ENCODE measurements at places on chromosomes 4 and X. TPM values are rescaled to one million over a fixed set of nuclear protein-coding genes. Genes with fewer than 3 reads are reported as not detected.

- no peak overlapping the region for H3K27ac ChIP-seq
- H3K36me3 ChIP-seq, result no peaks in the 10 kb centered on the region
- H3K4me3 ChIP-seq, result no peak overlapping the region
- H3K27me3 ChIP-seq, result no peaks in the 10 kb centered on the region
Measured at GRCh38 chr4:124028182-124028581, 631.6 kb downstream of the SPRY1 start.

- H3K36me3 ChIP-seq, result peaks cover 4% of the 10 kb centered on the region
- no peaks in the 10 kb centered on the region for H3K4me1 ChIP-seq
- no peaks in the 10 kb centered on the region for H3K27me3 ChIP-seq
- no peak overlapping the region for H3K27ac ChIP-seq
- no peak overlapping the region for H3K4me3 ChIP-seq
Measured at GRCh38 chr4:182338063-182338462, 94.9 kb downstream of the TENM3 start.

GRCh38 chr4:118367361-118367760 is 14.6 kb upstream of the PRSS12 start:
- DNase-seq, result no peak
- H3K4me3 ChIP-seq, result no peak overlapping the region
- H3K36me3 ChIP-seq, result no peaks in the 10 kb centered on the region
- no peaks in the 10 kb centered on the region for H3K27me3 ChIP-seq

MUC7 gene
- not detected for total RNA-seq

DNA sequence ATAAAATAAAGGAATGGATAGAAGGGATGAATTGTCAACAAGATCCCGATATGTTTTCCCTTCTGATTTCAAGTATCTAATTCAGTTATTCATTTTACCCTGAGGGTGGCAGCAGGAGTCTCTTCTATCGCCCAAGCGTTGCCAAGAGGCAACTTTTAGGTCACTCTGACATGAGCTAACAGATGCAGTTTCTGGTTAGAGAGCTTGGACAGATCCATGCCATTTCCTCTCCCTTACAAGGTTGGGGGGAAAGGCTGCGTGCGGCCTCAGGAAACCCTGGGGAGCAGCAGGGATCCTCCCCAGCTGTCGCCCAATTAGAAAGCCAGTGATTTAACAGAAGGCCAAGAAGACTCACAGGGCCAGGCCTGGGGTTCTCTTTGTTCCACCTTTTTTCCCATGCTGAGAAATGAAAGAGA is 35.3 kb upstream of the WAS start:
- peaks cover 4% of the 10 kb centered on the region for H3K36me3 ChIP-seq
- H3K27me3 ChIP-seq, result no peaks in the 10 kb centered on the region
- DNase-seq, result peak; percentile 62
- no peak overlapping the region for H3K27ac ChIP-seq
- H3K4me3 ChIP-seq, result no peak overlapping the region

DNA sequence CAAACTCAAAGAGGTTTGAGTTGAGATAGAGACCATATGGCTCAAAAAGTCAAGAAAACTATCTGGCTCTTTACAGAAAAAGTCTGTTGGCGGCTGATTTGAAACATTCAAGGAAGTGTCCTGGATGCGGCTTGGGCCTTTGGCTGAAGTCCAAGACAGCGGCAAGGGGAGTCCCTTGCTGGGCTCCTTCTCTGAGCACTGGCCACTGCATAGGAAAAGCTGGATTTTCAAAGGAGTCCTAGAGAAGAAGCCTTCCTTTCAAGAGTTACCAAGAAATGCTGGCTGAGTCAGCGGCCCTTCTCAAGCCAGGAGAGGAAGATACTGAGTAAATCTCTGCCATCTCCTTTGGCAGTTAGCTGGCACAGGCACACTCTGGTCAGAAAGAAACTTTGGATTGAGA is 12.1 kb downstream of the APLN start:
- DNase-seq, result no peak
- H3K4me1 ChIP-seq, result no peaks in the 10 kb centered on the region
- no peak overlapping the region for H3K27ac ChIP-seq
- peaks cover 4% of the 10 kb centered on the region for H3K36me3 ChIP-seq

GRCh38 chr4:105068516-105068915 is 78.2 kb upstream of the TET2 start:
- DNase-seq, result no peak
- no peaks in the 10 kb centered on the region for H3K36me3 ChIP-seq
- H3K27me3 ChIP-seq, result no peaks in the 10 kb centered on the region
- no peak overlapping the region for H3K4me3 ChIP-seq
- no peak overlapping the region for H3K27ac ChIP-seq
- H3K4me1 ChIP-seq, result no peaks in the 10 kb centered on the region

GRCh38 chr4:17447675-17448298 is 64.1 kb downstream of the QDPR start:
- H3K4me1 ChIP-seq, result no peaks in the 10 kb centered on the region
- no peaks in the 10 kb centered on the region for H3K27me3 ChIP-seq
- peaks cover 14% of the 10 kb centered on the region for H3K36me3 ChIP-seq
- DNase-seq, result peak; percentile 50

DNA sequence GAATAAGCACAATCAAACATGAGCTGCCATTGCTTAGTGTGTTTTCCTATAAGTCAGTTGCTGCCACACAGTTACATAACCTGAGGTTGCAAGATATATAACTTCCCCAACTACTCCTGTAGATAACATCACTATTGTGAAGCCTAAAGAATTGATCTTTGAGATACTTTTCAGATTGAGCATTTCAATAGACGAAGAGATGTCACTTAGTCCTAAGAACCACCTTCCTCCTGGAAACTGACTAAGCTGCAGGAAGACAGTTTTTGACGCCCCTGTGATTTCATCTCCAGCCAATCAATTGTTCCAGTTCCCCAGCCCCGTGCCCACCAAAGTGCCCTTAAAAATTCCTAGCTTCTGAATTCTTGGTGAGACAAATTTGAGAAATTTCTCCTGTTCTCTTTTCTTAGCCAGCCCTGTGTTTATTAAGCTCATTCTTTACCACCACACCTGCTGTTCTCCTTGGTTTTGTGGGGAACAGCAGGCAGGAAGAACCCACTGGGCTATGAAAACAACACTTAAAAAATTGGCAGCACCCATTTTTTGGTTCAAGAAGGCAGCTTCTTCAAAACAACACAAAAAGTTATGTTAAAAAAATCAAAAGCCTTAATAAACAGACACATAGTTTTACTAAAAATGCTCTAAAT is 317.1 kb upstream of the PABPC4L start:
- H3K4me3 ChIP-seq, result no peak overlapping the region
- no peak for DNase-seq
- no peaks in the 10 kb centered on the region for H3K27me3 ChIP-seq
- peaks cover 3% of the 10 kb centered on the region for H3K36me3 ChIP-seq
- no peak overlapping the region for H3K27ac ChIP-seq
- peaks cover 5% of the 10 kb centered on the region for H3K4me1 ChIP-seq

DNA sequence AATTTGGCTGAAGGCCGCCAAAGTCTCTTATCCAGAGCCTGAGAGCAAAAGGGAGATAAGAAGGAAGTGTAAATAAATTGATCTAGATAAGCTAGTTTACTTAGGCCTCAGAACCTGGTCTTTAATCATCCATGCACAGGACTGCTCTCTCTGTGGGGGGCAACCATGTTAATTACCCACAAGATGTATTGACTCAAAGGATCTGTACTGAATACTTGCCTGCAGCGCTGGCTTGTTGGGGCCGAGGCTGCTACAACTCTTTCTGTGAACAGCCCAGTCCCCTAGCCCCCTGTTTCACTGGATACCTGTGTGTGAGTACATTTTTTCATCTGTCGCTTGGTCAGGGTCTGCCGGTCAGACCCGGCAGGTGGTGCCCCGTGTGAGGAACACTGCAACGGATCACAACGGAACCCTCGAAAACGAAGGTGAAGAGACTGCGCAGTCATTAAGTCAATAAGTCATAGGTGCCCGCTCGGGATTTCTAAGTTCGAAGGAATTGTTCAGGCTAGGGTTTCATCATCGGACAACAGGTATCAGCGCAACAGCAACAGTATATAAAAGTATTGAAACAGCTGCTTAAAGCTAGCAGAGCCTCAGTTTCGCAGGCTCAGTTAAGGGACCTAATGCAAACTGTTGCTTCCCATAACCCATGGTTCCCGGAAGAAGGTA is 8.3 kb downstream of the MAGEA11 start:
- H3K4me3 ChIP-seq, result no peak overlapping the region
- H3K36me3 ChIP-seq, result peaks cover 3% of the 10 kb centered on the region
- DNase-seq, result peak; percentile 9
- no peak overlapping the region for H3K27ac ChIP-seq
- H3K4me1 ChIP-seq, result no peaks in the 10 kb centered on the region

MAGEB16 gene
- not detected for total RNA-seq

RAB40AL gene
- not detected for total RNA-seq

Measured in H9 (cell line).